Mesenteric fat pad (tissue), 1 donor: ENCODE measurements at places on chromosomes 3 and 15.

DNA sequence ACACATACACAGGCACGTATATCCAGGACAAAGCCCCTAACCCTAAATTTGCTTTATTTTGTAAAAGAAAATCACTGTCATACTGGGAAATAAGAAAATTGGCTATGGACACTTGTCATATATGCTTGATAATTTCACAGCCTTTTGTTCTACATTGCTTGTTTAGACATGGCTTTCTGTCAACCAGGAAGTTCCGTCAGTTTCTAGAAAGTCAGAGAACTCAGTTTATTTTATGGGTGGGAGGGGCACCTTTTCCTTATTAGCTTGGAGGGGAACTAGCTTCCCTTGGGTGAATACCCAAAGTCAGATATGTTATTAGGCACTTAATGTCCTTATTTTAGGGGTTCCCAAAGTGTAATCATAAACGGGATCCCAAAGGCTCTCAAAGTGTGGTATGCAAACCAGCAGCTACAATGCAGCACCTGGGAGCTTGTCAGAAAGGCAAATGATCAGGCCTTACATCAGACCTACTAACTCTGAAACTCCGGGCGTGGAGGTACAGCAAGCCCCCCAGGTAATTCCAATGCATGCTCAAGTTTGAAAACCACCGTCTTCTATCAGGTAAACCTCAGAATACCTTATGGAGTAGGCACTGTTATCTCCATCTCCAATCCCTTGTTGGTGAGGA, 50.1 kb downstream of the CADPS start:
- no peak for DNase-seq

DNA sequence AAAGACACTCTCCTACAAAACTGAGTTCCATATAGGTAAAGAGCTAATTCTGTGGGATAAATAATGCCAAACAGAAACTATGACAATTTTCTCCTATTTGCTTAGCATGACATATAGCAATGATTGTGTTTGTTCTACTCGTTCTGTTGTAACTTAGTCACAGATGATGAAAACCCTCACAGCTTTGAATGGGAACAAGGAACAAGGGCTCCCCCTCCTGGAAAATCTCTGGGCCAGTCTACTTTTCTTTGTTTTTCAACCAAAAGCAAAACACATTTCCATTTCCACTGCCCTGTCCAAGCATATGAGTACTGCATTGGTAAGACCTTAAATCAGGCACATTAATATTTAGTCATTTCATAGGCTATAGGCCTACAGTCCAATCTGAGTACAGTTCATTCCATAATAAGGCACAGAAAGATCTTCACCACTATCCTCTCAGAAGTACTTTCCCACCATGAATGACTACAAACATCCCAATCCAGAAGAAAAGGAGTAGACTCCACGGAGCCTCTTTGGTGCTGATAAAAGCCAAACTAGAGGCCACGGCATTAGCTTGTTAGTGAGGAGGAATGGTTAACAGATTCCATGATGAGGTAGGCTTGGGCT, 67.1 kb downstream of the ATP8B4 start:
- DNase-seq = no peak

DNA sequence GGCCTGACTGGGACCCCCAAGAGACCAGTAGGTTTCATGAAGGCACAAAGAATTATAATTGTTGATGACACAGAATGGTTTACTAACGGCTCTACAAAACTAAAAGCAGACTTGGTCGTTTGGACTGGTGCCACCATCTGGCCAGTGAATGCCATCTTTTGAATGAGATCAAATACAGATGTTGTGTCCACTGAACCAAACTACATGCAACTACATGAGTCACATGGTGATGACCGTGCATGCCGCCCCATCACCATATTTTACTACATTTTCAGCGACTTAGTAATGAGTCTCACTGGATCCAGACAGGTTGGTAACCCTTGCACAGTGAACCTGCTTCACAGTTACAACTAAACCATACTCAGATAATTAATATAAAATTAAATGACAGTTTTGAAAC, 803.3 kb downstream of the DIPK2A start:
- no peak for DNase-seq

DNA sequence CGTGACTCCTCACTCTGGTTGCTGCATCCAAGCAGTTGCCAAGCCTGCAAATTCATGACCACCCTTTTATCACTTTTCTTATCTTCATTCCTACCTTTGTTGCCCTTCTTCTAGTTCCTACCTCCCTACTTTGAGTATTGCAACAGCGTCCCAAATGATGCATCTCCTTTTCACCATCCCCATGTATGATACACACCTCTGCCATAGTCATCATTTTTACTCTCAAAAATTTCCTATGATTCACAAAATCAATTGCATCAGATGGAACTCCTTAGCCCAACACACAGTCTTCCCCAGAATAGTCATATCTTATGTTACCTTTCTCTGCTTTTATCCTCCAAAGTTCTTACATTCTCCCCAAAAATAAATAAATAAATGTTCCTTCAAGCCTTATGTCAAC, 262.6 kb downstream of the TBL1XR1 start:
- no peak for DNase-seq

DNA sequence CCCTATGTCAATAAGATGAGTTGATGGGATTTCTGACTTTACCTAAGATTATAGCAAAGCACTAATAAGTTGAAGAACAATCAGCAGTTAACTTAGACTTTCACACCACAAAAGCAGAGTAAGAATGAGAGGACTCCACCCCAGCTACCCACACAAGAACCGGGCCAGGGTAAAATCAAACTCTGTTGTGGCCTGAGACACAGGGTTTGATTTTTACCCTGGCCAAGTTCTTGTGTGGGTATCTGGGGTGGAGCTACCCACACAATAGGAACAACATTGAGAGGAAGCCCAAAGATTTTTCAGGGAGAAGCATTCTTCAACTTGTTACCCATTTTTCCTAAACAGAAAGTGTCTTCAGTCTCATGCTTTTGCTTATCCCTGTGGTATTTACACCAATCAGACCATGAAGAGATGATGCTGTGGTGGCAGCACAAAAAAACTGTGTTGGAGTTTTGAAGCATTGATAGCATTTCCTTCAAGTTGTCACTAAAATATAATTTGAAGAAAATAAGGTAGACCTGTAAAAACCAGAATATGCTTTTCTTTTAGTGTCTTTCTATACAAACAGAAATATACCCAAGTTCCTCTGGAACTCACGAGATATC, 25.6 kb downstream of the CPOX start:
- no peak for DNase-seq
